Right ventricle myocardium superior (tissue), 1 donor: ENCODE measurements at places on chromosomes 7 and 10.

DNA sequence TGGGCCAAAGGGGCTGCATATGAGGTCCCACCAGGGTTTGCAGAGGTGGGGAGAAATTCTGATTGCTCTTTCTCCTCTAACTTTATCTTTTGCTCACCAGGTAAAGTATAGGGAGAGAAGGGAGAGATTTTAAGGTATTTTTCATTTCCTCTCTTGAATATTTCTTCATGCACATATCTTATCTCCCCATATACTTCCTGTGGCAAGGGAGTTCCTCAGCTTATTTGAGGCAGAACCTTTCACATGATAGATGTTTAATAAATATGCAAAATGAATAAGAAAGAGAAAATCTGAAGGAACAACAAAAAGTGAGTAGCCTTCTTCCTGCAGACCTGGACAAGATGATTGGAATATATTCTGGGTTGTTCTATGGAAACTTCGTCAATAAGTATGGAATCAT lies 67.4 kb upstream of the PDCD4 start:
- DNase-seq: no peak

DNA sequence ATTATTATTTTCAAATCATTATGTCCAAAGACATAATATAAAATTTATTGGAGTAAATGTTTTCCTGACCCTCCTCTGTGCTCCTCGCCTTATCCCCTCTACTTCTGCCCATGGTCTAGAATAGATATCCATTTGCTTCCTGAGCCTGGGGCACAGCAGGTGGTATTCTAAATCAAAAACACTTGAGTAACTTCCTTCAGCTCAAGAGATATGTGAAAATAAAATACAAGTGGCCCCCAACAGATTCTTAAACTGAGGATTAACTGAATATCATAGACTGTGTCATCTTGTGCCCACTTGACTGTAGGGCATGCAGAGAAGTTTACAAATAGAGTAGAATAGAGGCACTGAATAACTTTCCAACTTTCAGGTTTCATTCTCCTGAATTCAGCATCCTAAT lies 59.1 kb downstream of the HGF start:
- no peak for DNase-seq

DNA sequence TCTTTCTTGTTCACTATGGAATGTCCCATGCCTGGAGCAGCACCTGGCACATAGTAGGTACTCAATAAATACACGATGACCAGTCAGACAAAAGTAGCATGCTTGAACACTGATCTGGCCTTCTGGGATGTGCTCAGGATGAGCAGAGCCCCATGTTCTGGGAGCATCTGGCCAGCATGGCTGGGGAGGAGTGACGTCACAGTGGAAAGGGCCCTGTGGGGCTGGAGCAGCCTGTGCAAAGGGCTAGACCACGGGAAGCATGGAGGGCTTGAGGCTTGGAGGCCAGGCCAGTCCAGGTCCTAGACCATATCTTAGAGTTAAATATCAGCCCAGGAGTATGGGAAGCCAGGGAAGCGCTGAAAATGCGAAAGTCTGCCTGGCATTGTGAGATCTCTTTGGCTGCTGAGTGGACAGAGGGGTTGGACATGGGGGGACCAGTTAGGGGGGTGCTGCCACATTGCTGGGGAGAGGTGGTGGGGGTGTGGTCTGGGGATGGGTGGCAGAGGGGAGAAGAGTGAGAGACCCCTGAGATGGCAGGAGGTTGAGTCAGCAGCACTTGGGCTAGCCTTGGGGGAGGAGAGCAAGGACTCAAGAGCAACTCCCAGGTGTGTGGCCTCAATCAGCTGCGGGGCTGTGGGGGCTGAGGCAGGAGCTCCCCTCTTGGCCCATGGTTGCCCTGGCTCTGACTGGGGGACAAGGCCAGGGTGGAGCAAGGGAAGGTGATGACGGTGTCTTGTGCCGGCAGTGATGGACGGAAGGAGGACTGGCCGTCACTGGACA lies 34.9 kb downstream of the ZCCHC24 start:
- peak; percentile 54 for DNase-seq

GRCh38 chr10:69290993-69291392 lies 12.7 kb downstream of the HK1 start:
- peak; percentile 45 for DNase-seq

DNA sequence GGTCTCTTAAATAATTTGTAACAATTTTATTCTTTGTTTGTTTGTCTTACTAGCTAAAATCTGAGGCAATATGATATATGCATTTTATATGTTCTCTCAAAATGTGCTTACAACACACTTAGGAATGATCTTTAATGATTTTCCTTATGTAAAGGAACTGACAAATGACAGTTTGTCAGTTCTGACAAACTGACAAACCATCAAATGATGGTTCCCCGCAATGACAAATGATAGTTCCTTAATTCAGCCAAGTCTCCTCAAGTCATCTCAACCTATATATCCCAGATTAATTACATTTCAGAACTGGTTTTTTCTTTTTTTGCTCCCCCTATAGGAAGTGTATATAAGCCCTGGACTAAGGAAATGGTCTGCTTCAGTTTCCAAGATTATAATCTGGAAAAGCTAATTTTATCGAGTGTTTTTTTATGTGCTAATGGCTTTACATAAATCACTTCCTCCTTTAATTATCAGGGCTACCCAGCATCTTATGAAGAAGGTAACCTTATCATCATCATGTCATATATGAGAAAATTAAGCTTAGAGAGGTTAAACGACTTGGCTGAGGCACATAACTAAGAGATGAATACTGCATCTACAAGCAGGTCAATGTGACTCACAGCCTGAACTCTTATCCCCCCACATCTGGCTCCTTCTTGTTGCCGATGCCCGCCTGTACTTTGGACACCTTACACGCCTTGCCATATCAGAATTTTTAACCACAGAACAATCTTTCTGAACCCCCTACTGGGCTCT lies 75.1 kb downstream of the RELN start:
- no peak for DNase-seq

- no peak for DNase-seq
Observed at GRCh38 chr10:72263613-72264241, 10.0 kb upstream of the DDIT4 start.

DNA sequence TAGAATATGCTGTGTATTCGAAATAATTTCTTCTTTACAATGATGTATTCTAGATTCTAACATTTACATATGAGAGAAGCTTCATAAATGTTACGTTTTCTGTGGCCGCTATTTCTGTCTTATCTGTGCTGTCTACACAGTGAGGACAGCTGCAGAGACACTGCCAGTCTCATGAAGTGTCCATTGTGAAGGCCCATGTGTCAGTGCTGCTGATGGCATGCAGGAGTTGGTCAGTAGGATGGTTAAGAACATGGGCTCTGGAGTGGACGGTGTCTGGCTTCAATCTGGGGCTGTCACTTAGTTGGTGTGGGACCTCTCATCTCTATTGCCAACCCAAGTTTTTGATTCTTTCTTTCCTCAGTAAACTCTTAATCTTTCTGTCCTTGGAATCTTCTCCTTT lies 137.3 kb downstream of the SDK1 start:
- no peak for DNase-seq

GRCh38 chr10:92244796-92245195 lies 46.1 kb downstream of the CPEB3 start:
- no peak for DNase-seq

- DNase-seq: no peak
Observed at GRCh38 chr7:31049005-31049765, 2.9 kb upstream of the ADCYAP1R1 start.

DNA sequence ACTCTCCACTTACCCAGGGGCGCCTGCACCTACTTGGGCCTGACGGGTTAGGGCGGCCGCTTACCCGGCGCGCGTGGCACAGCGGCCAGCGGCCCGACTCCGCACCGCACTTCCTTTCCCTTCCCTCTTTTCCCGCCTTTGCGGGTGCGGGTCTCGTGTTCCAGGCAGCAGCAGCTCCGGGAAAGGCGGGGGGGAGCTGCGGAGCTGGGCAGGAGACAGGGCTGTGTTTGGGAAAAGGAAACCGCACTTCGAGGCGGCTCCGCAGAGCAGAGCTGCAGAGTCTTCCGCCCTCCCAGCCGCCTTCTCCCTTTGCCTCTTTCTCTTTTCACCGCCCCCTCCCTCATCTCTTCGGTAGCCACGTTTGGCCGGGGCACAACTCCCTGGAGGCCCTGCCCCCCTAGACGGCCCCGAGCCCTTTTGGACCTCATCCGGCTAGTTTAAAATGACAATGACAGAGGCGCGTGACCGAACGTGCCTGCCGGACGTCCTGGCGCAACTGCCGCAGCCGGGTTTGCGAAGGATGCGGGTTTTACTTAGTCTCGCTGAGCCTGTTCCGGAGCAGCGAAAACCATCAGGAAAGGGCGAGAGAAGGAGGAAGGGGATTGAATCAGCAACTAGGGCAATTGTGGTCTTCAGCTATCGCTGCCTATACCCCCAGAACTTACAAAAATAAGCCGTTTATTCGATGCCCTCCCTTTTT lies 7.9 kb upstream of the PAX2 start:
- DNase-seq: no peak

DNA sequence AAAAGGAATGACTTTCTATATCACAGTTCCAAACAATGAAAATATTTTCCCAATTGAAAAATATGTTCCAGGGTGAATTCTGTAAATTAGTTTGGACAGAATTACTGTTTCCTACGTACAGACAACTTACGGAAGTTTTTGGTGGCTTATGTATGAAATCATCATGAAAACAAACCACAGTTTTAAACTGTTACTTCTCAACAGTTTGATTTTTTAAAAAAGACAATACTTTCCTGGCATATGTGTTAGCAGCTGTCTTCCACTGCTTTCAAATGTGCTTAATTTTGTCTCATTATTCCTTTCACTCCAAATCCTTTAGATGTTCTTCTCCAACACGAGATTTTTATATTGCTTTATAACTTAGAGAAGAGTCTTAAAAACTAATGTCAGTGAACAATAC lies 56.2 kb downstream of the SEMA3A start:
- DNase-seq: no peak

DNA sequence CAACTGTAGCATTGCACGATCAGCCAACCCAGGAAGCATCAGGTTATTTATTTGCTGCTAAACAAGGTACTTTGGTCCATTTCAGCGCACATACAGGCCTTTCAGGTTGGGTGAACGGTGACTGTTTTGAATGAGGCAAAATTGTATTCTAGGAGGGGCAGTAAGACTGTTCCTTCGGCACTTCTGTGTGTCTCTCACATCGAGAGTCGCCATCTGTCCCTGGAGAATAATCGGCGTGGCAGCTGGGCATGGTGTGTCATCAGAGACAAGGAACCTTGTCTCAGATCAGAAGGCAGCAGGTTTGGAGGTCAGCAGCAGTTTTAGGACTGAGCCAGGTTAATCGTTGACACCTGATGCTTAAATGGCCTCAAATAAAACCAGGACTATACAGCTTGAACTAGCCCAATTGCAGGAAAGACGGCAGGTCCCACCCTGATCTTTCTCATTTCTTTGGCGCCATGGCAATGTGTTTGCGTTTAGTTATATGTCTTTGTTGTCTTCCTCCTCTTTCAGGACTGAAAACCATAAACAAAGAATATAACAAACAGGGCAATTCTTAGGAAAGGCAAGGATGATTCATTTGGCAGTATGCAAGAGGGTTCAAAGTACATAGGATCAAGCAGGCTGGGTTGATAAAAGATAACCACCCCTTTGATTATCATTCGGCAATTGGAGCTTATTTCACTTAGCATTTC lies 92.0 kb upstream of the PRR15 start:
- DNase-seq: no peak

- no peak for DNase-seq
Observed at GRCh38 chr10:78775891-78776290, 292.9 kb upstream of the ZMIZ1 start.

DNA sequence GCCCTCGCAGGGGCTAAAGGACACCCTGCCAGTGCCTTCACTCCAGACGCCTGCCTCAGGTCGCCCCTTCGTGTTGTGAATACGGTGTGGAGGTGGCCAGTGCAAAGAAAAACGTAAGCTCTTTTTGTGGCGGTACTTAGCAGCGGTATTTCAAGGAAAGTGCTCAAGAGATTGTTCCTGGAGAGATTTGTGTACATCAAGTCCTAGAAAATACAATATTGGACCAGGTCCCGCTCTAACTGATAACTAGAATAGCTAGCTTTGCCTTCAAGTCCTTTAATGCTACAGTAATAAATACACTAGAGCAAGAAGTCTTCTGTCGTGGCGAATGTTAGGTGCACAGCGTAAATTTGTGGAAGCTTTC lies 689 bp downstream of the PLCE1 start:
- DNase-seq: no peak

- no peak for DNase-seq
Observed at GRCh38 chr10:99604862-99605261, 15.4 kb downstream of the SLC25A28 start.

- no peak for DNase-seq
Observed at GRCh38 chr7:111760043-111760442, 197.8 kb upstream of the IMMP2L start.

DNA sequence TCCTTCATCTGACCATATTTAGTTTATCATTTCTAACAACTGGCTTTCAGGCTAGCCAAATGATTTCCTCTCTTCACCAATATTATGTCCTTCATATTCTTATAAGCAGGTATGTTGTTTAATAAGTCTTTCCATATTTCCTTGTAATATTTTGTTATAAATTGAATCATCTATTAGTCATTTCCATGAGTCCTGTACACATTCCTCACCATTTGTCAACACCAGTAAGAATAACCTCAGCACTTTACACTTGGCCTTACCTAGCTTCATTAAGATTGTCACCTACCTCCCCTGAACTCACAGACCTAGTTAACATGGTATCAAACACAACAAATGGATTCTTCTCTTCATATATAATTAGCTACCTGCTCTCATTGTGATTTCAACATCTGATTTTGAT lies 282.3 kb downstream of the SEMA3D start:
- DNase-seq: no peak

DNA sequence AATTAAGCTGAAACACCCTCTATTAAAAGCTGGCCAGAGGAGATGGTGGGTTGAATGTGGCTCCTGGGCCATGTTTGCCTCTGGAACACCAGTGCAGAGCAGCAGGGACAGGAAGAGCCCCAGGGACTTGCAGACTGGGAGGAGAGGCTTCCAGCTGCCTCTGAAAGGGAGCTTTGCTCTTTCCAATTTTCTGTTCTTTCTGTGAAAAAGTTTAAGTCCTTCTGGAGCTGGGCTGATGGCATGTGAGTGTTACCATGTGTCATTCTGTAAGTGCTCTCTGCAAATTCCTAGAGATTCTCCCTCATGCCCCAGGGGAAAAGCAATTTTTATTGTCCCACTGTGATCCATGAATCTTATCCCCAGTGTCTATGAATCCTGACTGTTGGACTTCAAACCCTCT lies 112.8 kb upstream of the LANCL2 start:
- DNase-seq: no peak

DNA sequence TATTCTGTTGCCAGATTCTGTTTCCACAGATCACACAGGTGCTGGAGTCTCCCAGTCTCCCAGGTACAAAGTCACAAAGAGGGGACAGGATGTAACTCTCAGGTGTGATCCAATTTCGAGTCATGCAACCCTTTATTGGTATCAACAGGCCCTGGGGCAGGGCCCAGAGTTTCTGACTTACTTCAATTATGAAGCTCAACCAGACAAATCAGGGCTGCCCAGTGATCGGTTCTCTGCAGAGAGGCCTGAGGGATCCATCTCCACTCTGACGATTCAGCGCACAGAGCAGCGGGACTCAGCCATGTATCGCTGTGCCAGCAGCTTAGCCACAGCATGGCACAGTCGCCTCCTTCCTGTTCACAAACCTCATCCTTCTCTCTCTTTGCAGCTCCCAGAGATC lies 237.5 kb upstream of the PRSS1 start:
- DNase-seq: no peak
